H7 (cell line): ENCODE measurements at places on chromosomes 5 and 9. TPM values are rescaled to one million over a fixed set of nuclear protein-coding genes. Genes with fewer than 3 reads are reported as not detected.

Gene SARDH
- total RNA-seq = 7.3 and 9.9 TPM in 2 replicates

DNA sequence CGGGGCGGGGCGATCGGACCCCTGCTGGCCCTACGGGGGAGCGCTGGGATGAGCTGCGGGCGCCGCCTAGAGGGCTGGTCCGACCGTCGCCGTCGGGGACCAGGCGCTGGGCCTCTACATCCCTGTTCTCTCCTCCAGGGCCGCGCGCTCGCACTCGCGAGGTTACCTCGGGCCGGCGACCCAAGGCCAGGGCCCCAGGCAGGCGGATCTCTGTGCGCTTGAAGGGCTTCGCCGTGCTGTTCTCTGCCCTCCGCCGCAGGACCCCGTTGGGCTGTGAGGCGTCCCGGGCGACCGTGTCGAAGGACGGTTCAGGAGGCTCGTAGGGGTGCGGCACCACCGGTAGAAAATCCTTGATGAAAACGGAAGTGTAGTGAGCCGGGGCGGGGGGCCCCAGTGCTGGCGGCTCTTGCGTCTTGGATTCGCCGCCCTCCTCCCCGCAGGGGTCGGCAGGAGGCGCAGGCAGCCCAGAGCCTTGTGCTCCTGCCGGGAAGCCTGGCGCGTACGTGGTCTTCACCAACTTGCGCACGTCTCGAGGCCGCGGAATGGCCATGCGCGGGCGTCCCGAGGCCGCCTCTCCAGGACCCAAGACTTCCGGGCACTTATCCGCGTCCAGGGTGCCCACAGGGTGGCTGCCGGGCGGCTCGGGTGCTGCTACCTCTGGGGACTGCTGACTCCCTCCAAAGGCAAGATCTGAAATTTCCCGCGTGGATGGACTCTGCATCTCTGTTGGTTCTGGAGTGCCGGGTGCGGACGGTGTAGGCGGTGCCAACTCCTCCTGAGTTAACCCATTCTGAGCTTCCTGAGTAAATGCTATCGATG lies 2.0 kb downstream of the PROB1 start:
- peak; percentile 97 for DNase-seq

GRCh38 chr9:90909225-90909624 lies 107.6 kb downstream of the SYK start:
- no peak for DNase-seq

Gene CDK5RAP2
- total RNA-seq = 33.2 and 43.3 TPM in 2 replicates

GRCh38 chr9:114349713-114350480 lies 20.2 kb downstream of the ORM2 start:
- no peak for DNase-seq

Gene ARL14EPL
- not detected in 2 replicates for total RNA-seq

Gene SLC35D2
- total RNA-seq = 10.3 and 16.1 TPM in 2 replicates

Gene MFAP3
- total RNA-seq = 25.9 and 27.3 TPM in 2 replicates

DNA sequence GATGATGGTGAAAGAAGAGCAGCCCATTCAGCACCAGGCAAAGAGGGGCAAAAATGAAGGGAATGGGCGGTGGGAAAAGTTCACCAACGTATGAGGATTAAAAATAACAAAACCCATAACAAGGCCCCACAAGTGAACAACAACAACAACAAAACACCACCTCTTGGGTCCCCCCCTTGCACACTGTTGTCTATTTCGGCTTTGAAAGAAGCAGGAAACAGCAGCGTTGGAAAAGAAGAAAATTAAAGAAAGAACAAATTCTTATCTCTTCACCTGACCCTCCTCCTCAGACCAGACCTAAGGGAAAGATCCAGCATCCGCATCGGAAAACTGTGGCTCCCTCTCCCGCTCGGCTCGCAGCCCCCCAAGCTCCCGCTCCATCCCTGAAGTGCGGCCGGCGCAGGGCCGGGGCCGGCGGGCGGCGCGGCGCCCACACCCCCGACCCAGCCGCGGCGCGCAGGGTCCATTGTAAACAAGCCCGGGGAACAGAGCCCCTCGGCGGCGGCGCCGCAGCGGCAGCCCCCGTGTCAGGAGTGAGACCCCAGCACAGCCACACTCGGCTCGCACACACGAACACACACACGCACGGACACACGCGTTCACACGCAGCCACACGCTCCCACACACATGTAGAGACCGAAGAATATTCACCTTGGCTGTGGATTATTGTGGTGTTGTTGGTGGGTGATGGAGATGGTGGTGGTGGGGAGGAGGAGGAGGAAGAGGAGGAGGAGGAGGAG lies 535 bp downstream of the RFX3 start:
- DNase-seq = peak; percentile 57

GRCh38 chr9:4657426-4658159 lies 4.5 kb upstream of the PLPP6 start:
- no peak for DNase-seq

- DNase-seq = no peak
Observed at GRCh38 chr9:99241106-99241505, 19.0 kb downstream of the SEC61B start.

DNA sequence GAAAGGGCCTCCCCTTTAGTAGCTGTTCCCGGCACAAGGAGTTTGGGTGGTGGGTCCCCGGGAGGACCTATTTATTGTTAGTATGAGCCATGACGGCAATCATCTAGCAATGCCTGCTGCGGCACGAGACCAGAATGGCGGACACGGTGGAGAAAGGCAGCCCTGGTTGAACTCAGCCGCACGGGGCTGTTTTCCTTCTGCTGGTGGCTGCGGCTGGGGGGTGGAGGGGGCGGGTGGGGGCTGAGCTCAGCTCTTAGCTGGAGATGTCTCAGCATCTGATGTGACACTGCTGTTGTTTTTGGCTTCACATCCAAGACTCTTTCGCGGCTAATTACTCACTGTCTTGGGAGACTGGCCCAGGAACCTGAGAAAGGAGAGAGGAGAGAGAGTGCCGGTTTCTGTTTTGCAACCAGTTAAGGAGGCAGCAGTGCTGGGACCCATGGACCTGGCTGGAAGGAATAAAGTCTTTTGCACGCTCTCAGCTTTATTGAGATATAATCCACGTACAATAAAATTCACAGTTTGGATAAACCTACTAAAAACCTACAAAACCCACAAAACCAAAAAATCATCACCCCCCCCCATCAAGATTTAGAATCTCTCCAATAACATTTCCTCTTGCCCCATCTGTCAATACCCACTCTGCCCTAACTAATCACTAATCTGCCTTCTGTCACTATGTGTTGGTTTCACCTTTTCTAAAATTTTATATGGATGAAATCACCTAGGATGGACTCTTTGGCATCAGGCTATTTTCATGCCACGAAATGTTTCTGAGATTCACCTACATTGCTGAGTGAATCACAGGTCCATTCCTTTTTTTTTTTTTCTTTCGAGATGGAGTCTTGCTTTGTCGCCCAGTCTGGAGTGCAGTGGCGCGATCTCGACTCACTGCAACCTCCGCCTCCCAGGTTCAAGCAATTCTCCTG lies 81.8 kb upstream of the NEURL1B start:
- DNase-seq = no peak

DNA sequence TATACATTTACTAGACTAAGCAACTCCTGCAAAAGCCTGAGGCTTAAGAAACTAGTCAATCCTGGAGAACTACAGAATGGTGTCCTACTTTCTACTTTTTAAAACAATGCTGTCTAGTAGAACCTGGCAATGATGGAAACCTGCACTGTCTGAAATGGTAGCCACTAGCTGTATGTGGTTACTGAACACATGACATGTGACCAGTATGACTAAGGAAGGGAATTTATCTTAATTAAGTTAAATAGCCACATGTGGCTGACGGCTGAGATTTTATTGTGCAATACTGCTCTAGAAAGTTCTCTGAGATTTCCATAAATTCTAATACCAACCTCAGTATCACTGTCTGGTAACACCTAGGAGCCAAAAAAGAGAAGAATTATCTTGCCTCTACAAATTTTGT lies 44.9 kb upstream of the RAPGEF6 start:
- no peak for DNase-seq

Gene SH3TC2
- 0.07 TPM in 1 of 2 replicates, not detected in the other for total RNA-seq

Gene HSDL2
- total RNA-seq = 27.6 and 30.0 TPM in 2 replicates
